ENCODE measurements at places on chromosomes 16 and 17.

GRCh38 chr17:4329838-4330237, 36.6 kb downstream of the UBE2G1 start:
- no peak for DNase-seq

DNA sequence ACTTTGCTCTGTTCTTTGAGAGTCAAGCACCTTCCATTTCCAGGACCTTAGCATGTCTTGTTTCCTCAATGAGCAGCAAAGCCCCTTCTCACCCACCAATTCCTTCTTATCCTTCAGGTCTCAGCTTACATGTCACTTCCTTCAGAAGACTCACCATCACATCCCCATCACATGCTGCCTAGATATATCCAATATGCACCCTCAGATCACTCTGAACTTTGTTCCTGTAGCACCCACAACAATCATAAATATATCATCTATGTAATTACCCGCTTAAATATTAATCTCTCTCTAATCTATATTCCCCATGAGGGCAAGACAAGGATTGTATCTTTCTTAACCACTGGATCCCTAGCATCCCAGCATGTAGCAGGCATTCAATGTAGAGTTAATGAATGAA, 30.4 kb downstream of the KANSL1 start:
- no peak for DNase-seq

GRCh38 chr17:59038734-59039133, 67.9 kb downstream of the TRIM37 start:
- DNase-seq = no peak

- no peak for DNase-seq
These were observed 13.2 kb downstream of the XYLT2 start for GRCh38 chr17:50359005-50359699.

GRCh38 chr17:66831383-66832210, 3.3 kb upstream of the CACNG5 start:
- DNase-seq = no peak

DNA sequence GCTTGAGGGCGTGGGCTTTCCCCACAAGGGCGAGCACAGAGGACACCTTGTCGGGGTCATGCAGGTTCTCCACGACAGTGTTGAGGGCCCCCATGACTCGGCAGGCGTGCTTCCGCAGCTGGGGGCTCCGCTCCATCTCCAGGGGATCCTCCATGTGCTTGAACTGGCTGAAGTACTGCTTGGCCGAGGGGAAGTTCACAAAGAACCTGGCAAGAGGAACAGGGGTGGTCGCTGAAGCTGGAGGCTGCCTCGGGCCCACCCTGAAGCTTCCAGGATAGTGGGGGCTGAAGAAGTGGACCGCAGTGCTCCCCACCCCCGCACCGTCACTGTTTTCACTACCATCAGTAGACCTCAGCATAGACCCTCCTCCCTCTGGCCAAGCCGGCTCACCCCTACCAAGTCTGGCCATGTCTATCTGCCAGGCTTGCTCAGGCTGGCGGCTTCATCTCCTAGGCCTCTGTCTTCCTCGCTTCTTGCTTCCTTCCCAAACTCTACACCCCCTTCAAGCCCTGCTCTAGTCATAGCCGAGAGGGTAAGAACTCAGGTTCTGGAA, 5.9 kb downstream of the CYGB start:
- no peak for DNase-seq

DNA sequence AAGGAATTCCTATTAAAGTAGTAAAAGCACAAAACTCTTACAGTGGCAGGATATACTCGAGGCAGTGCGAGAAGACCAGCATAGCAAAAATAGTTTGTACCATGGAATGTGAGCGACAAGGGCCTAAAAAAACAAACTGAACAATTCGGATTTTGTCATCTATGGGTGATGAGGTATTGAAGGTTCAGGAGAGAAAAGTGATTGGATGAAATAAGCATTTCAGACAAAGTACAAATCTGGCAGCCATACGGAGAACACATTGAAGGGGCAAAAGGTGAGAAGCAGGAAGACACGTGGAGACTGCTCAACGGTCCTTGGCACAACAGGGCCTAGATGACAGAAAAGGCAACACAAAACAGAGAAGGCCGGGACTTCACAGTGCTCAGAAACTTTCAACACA, 22.5 kb downstream of the MYH10 start:
- no peak for DNase-seq
